ENCODE measurements at places on chromosomes 5 and 9.

GRCh38 chr5:158406884-158407823 lies 548.2 kb upstream of the CLINT1 start:
- peak; percentile 72 for DNase-seq

- peak; percentile 20 for DNase-seq
These were observed 374.9 kb downstream of the TLE1 start for GRCh38 chr9:81314490-81314889.

DNA sequence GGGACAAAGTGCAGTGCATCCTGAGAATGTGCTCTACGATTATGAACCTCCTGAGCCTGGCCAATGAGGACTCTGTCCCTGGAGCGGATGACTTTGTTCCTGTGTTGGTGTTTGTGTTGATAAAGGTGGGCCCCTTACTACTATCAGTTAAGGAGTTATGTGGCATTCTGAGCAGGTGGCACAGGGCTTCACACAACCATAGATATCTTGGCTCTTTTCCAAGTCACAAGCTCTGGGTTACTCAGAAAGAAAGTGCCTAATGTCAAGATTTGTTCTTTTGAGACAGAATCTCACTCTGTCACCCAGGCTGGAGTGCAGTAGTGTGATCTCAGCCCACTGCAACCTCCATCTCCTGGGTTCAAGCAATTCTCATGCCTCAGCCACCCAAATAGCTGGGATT lies 99.0 kb downstream of the GAPVD1 start:
- DNase-seq, result no peak

GRCh38 chr5:38497946-38498345 lies 58.5 kb downstream of the LIFR start:
- DNase-seq, result no peak

DNA sequence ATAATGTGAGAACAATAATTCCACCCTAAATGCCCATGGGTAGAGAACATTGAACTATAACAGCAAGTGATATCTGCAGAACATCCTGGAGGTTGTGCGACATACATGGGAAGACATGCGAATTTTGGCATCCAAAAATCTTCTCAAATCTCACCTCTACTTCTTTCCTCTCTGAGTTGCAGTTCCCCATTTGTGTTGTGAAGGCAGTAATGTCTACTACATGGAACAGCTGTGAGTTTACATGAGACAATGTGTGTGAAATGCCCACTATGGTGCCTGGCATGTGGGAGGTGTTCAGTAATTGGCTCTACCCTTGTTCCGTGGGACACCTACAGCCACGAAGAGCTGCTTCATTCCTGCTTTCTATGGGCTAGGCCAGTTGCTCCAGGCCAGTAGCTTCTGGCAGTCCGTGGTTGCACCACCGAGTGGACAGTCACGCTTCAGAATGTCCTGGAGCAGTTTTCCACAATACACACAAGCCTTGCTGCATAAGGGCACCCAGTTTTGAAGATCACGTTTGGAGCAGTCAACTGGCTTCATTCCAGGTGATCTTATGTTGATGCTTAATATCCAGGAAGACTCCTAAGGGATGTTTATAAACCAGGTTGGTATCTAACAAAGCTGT lies 297.7 kb downstream of the DEPDC1B start:
- no peak for DNase-seq

GRCh38 chr5:52269859-52270258 lies 517.9 kb upstream of the ITGA1 start:
- DNase-seq, result no peak

DNA sequence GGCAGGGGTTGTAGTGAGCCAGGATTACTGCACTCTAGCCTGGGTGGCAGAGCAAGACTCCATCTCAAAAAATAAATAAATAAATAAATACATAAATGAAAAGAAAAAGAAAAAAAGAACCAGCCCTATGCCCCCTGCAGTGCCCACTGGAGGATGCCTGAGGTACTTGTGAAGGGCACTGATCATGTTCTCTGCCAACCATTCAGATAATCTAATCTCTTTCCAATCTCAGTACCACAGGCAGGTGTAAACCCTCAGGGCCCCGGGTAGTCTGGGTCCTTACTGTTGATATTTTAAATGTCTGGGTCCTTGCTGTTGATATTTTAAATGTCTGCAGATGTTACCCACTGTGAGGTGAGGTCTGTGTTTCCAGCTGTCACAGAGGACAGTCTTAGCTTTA lies 321.8 kb upstream of the ADCY2 start:
- no peak for DNase-seq

- no peak for DNase-seq
These were observed 21.2 kb upstream of the IL31RA start for GRCh38 chr5:55829956-55830355.

- DNase-seq, result no peak
These were observed 201.9 kb downstream of the PBX3 start for GRCh38 chr9:125948887-125949596.

DNA sequence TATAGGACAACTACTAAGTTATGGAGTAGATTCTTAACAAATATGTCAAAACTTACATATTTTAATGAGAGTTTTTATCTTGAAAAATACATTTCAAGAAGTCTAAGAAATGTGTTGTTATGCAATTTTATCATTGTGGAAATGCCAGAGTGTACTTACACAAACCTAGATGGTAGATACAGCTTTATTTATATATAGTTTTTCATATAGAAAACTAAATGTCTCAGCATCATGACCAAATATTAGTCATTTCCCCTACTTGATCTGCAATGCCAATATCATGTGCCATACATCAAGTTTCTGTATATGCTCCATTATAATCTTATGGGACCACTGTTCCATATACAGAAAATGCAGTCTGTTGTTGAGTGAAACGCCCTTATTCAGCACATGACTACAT lies 28.7 kb downstream of the CAST start:
- DNase-seq, result no peak

- no peak for DNase-seq
These were observed 379.9 kb upstream of the DMAC1 start for GRCh38 chr9:8179381-8180053.

GRCh38 chr9:38027714-38028113 lies 41.3 kb downstream of the SHB start:
- no peak for DNase-seq

GRCh38 chr9:2560180-2560579 lies 61.4 kb upstream of the VLDLR start:
- DNase-seq, result no peak

GRCh38 chr5:1055896-1056610 lies 47.5 kb downstream of the NKD2 start:
- no peak for DNase-seq

- DNase-seq, result peak; percentile 40
These were observed 1.2 kb downstream of the LOX start for GRCh38 chr5:122076669-122077365.

DNA sequence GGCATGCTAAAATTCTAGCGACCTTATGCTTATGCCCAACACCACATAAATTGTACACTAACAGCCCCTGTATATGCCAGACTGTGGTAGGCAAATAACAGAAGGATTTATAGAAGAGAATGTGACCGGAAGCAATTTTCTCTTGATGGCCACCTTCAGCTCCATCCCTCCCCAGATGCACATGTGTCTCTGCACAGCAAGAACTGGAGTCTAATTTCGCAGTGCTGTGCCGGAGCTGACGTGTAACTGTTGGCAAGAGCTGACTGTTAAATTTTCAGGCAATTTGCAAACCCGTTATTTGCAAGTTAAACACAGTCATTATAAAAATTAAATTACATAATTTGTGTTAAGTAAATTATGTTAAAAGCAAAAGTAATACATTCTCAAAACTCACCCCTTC lies 48.4 kb downstream of the PCA3 start:
- no peak for DNase-seq

- DNase-seq, result no peak
These were observed 28.5 kb downstream of the NFX1 start for GRCh38 chr9:33318781-33319180.

- DNase-seq, result peak; percentile 52
These were observed 64.4 kb downstream of the ANXA1 start for GRCh38 chr9:73216100-73216499.

GRCh38 chr9:108469654-108470053 lies 386.1 kb downstream of the ACTL7B start:
- DNase-seq, result peak; percentile 96

DNA sequence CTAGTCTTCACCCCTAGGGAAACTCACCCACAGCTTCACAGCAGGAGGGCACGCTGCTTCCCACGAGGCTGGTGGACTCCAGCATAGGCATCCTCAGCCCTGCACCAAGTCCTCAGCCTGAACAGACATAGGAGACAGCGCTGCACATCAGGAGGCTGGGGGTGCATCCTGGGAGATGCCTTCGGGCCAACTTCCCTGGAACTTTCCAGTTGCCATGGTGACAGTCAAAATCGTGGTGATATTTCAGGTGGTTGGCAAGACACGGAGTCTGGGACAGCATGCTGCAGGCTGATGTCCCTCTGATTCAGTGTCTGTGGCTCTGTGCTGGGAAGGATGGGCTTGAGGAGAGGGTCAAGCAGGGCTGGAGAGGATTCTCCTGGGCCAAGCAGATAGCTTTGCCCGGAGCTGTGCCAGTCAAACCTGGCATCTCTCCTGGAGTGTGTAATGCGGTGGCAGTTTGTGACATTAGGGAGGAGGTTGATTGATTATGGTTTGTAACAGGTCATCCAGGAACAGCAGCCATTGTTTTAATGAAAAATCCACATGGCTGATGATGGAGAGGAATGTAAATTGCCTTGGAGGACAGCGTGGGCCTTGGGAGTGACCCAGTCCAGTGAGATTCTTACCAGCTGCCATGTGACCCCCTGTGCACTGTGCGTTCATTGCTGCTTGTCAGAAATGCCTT lies 35.6 kb upstream of the SEMA4D start:
- DNase-seq, result no peak

GRCh38 chr5:39505791-39506190 lies 81.0 kb upstream of the DAB2 start:
- DNase-seq, result no peak

GRCh38 chr5:133599600-133599999 lies 12.7 kb downstream of the FSTL4 start:
- no peak for DNase-seq

All from suppressor macrophage treated with lipopolysaccharide for 1 hour (primary cell).